Activated naive CD8-positive, alpha-beta T cell treated with anti-CD3 and anti-CD28 coated beads, Interleukin-2, amount 50 U/mL, for 16 hours (primary cell): ENCODE measurements at places on chromosomes 11 and 22.

- DNase-seq: no peak
These were observed 64.5 kb upstream of the B3GAT1 start for GRCh38 chr11:134476435-134477021.

GRCh38 chr22:17346578-17346977, 22.7 kb upstream of the CECR2 start:
- no peak for DNase-seq

GRCh38 chr11:13168271-13168670, 109.3 kb upstream of the BMAL1 start:
- DNase-seq: no peak

- no peak for DNase-seq
These were observed 4.2 kb downstream of the PEX16 start for GRCh38 chr11:45913514-45913913.

- DNase-seq: no peak
These were observed 7.6 kb downstream of the LRRC10B start for GRCh38 chr11:61516191-61516590.

DNA sequence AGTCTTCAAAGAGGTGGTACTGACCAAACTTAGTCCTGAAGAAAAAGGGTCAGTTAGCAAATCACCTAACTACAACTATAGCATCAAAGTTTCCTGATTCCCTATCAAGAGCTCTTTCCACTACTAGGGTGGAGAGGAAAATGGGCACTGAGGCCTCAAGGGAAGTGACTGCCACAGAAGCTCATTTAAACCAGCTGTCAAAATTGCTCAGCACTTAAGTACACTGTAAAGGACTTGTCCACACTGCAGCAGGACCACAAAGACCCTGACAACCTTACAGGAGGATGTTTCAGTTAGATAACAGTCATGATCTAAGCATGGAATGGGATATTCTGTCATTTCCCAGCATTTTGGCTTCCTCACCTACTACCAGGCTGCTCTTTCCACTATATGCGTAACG, 33.0 kb downstream of the FAM168A start:
- DNase-seq: no peak

DNA sequence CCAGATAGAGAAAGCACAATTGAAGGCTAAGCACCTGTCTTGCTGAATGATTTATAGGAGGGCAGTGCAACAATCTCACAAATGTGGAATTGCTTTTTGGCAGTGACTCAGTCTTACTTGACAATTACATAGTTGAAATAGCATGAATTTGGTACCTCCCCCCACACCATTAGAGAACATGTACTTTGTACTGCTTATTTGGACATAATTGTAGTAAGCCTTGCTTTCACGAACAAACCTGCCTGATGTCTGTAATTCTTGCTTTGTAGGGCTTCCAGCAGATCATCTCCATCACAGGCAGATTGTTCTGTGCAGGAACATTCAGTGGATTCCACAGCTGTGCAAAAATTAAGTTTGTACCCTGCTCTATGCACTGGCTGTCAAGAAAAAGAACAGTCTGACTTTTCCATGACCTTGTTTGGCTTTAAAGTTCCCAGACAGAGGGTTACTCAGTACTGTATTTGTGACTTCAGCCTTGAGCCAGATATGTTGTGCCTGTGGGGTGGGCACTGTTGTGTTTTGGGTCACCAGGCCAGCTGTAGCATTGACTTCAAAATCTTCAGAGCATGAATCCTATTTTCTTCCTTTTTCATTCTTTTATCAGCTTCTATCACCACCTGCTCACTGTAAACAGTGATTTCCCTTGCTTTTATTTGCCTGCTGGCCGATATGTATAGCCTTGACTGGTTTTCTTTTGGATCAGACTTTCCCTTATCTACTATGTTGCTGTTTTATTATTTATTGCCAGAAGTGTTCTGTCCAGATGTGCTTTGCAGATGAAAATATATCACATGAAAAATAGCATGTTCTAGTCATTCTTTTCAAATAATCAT, 941.0 kb upstream of the CHORDC1 start:
- DNase-seq: no peak

DNA sequence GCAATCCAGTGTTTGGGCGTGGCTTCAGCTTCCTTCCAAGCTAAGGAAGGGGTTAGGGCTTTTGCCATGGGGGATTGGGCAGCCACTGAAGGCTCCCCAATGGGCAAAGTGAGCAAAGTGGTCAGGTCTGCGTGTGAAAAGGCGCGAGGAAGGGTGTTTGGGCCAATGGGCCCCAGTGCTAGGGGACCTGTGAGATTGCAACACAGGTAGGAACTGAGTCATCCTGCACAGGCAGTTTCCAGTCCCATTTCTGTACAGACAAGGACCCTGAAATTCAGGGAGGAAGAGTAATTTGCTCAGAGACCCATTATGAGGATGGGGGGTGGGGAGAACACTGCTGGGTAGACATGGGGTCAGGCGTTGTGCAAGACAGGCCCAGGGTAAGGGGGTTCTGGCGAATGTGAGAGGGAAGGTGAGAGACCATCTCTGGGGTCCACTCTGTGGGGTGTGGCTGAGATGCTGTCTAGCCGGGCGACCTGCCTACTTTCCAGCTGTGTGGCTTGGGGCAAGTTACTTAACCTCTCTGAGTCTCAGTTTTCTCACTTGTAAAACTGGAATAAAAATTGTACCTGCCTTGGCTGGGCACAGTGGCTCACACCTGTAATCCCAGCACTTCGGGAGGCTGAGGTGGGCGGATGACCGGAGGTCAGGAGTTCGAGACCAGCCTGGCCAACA, 7.3 kb downstream of the CCDC88B start:
- no peak for DNase-seq

DNA sequence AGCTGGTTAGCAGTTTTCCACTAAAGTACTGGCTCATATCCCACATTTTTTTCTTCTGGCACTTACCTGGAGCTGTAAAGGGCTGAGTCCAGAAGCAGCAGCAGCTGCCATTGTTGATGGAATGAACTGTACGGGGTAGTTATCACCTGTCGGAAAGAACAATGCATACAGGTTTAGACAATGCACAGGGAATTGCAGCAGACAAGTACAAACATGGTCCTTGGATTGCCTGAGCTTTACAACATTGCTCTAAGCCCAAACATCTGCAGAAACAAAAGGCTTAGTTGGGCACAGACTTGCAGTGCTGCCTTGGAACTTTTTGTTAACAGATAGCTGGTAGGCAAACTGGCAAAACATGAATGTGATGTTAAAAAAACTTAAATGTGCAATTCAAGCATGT, 258.8 kb downstream of the SOX6 start:
- DNase-seq: no peak

DNA sequence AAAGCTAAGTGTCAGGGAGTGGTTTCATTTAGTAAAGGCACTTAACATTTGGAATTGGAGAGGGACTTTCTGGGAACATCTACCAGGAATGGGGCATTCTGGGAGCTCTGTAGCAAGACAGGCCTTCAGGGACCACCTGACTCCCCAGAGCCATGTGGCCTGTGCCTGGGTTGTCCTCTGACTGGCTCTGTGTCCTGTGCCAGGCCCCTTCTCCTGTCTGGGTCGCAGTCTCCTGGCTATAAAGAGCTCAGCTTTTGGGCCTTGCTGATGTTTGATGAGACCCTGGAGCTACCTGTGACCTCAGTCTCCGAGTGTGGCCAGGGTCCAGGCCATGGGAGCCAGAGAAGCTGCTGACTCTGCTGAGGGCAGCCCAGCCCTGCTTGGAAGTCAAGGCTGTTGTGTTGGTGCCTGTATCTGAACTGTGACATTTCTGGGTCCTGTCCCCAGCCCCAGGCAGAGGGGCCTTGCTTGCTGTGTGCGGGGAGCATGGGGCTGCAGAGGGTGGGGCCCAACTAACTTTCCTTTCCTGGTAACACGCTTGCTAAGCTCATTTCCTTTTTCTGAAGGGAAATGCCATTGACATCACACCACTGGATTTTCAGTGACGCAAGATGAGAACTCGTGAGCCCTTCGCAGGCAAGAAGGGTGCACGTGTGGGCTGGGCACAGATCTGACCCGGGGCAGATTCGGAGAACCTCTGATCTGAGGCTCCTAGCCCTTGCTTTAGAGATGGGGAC, 41.3 kb downstream of the LRRC32 start:
- DNase-seq: no peak

DNA sequence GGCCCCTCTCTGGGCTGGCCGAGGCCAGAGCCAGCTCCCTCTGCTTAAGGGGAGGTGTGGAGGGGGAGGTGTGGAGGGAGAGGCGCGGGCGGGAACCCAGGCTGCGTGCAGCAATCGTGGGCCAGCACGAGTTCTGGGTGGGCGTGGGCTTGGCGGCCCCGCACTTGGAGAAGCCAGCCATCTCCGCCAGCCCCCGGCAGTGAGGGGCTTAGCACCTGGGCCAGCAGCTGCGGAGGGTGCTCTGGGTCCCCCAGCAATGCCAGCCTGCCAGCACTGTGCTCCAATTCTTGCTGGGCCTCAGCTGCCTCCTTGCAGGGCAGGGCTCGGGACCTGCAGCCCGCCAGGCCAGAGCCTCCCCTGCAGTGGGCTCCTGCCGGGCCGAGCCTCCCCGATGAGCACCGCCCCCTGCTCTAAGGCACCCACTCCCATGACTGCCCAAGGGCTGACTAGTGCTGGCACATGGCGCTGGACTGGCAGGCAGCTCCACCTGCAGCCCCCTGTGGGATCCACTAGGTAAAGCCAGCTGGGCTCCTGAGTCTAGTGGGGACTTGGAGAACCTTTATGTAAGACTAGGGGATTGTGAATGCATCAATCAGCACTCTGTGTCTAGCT, 96.7 kb upstream of the OR9G4 start:
- no peak for DNase-seq

GRCh38 chr22:28429711-28430110, 249.9 kb downstream of the TTC28 start:
- DNase-seq: no peak

GRCh38 chr11:88313441-88313840, 24.1 kb downstream of the CTSC start:
- no peak for DNase-seq

- DNase-seq: no peak
These were observed 1.4 kb upstream of the EMSY start for GRCh38 chr11:76443268-76443980.

DNA sequence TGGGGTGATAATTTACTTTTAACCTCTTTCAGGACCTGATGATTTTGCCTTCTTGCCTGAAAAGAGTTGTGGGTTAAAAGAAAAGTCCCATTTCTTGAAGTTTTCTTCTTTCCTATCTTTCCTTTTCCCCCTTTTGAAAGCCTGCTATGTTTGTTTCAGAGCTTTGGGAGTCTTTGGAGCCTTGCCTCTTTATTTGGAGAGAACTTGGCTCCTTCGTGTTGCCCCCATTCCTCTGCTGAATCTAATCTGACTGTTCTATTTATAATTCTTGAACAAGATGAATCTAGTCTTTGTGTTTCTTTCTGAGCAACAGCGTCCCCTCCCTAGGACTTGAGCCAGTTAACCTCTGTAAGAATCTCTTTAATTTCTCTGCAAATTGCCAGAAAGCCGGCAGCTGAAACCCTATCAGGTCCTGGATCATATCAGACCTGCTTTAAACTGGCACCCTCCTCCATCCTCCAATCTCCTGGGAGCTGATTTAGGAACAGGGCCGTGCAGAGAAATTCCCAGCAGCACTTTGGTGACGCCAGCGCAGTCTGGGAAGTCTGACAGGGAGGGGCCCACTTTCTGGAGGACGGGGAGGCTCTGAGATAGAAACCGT, 289.1 kb upstream of the SORL1-AS1 start:
- DNase-seq: no peak

DNA sequence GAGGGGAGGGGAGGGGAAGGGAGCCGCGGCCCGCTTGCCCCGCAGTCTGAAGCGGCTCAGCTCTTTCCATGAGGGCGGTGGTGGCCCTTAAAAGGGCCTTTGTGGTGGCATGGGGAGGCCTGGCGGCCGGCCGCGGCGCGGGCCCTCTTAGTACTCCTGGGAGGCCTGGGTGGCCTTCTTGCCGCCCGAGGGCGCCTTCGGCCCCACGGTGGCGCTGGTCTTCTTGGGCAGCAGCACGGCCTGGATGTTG, 6.9 kb downstream of the DPAGT1 start:
- DNase-seq: no peak

DNA sequence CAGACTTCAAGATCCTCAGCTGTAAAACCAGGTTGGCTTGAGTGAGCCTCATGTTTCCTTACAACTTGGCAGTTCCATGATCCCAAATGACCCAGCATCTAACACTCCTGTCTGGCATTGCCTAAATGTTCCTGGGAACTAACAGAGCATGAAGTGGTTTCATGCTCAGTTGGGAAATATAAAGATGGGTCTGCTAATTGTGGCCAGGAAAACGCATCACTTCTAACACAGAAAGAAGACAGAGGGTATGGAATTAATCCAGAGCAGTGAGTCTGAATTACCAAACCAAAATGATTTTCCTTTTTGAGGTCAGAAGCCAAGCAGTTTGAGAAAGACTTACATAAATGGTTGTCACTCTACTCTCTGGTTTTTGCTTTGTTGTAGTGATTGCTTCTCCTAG, 60.5 kb upstream of the MMP13 start:
- DNase-seq: no peak
